Bronchial epithelial cell (primary cell): ENCODE measurements at places on chromosomes 6 and 20. TPM values are rescaled to one million over a fixed set of nuclear protein-coding genes. Genes with fewer than 3 reads are reported as not detected.

DNA sequence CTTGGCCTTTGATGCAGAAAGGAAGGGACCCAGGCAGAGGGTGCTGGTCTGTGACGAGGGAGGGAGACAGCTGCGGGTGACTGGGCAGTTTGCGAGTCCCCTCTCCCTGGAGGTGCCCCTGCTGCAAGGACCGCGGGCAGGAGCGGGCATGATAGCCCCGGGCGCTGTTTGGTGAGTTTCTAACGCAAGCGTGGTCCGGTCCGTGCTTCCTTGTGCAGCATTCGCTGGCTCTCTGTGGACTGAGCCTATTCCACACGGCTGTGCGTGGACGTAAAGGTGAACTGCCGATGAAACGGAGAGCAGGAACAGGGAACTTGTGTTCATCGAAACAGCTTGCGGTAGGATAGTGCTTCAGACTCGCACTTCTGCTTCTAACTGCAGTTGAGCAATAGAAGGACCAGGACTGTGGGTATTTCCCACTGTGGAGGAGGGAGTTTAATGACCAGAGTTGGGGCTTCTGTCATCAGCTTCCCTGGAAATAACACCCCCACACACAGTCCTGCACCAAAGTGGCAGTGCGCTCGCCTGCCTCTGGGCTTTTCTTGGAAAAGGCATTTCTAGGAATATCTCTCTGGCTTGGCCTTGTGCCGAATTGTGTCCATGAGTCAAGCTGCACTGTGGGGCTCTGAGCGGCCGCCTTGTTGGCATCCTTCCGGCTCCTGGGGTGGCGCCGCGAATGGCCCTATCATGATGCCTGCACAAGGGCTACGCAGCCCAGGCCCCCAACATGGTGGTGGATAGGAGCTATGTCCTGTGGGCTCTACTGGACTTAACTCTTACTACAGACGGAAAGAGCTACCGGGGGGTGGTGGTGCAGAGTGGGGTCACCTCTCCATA is 48.9 kb downstream of the DUSP22 start:
- no peak for DNase-seq

The SPATS1 gene
- total RNA-seq, result not detected in 2 replicates

The TENT5A gene
- 9.2 and 15.0 TPM in 2 replicates for total RNA-seq

GRCh38 chr6:74087899-74088298 is 391.9 kb downstream of the CD109 start:
- peak; percentile 13 for DNase-seq

The TNXB gene
- 1.4 and 2.4 TPM in 2 replicates for total RNA-seq

- DNase-seq, result no peak
Observed at GRCh38 chr6:136192902-136193301, 57.2 kb downstream of the MTFR2 start.
